ENCODE measurements at places on chromosomes 12 and 14.

GRCh38 chr12:54465857-54466523, 7.4 kb downstream of the GTSF1 start:
- DNase-seq, result no peak

- DNase-seq, result no peak
Measured at GRCh38 chr14:51323492-51323891, 83.4 kb downstream of the TMX1 start.

DNA sequence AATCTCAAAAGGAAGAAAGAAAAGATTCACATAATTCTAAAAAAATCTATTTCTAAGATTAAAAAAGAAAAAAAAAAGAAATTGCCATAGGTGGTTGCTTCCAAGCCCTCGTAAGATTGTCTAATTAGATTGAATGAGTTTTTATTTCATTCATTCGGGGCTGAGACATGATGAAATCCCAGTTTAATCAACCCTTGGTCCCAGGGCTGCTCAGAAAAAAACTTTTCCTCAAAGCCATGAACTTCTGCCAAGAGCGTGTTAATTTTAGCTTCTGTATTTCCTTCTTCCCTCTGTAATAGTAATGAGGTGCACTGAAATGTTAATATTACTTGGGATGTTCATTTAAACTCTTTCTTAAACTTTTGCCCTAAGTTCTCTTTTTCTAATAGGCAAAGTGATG, 62.6 kb downstream of the TMEM132D start:
- DNase-seq, result no peak

- peak; percentile 66 for DNase-seq
Measured at GRCh38 chr14:50095895-50096294, 20.5 kb downstream of the VCPKMT start.

GRCh38 chr12:67202011-67202677, 67.0 kb upstream of the CAND1 start:
- DNase-seq, result no peak

DNA sequence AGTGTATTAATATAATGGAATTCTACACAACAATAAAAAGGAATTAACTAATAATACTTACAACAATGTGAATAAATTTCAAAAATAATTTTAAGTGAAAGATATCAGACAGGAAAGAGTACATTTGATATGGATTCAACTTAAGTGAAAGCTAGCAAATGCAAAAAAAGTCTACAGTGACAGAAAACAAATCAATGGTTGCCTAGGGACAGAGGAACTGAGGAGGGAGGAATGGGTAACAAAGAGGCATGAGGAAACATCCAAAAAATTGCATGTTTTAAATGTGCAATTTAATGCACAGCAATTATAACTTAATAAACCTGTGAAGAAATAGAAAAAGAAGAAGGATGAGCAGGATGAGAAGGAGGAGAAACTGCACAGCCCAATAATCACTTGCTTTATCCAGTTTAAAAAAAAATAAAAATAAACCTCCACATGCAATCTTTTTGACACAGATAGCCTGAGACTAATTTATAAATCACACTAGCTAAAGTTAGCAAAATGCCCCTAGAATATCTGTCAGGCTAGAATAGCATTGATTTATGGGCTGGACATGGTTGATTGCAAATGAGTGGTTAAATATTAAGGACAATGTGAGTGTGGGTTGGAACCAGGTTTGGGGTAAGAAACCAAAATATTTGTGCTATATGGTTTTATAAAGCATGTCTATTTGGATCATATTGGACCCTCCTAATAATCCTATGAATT, 1089.1 kb downstream of the TRHDE start:
- no peak for DNase-seq

- no peak for DNase-seq
Measured at GRCh38 chr12:71900091-71900490, 38.6 kb upstream of the TPH2 start.

- DNase-seq, result no peak
Measured at GRCh38 chr14:97413022-97413539, 615.9 kb downstream of the VRK1 start.

- DNase-seq, result no peak
Measured at GRCh38 chr12:946631-947030, 2.9 kb downstream of the RAD52 start.

DNA sequence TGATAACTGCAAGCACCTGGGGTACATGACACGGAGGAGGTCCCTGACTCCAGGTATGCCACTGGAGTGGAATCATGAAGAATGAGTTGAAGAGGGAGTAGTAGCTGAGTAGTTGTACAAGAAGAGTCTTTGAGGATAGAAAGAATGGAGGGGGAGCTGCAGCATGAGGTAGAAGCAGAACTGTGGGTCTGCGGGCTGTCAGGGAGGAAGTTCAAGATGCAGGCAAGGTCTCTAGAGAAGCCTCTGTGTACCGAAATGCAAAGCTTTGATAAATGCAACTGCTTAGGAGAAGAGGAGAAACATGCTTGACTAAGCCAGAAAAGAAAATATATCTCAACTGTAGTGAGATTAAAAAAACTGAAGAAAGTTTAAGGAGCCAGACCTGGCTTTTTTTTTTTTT, 91.5 kb downstream of the CPNE8 start:
- no peak for DNase-seq

DNA sequence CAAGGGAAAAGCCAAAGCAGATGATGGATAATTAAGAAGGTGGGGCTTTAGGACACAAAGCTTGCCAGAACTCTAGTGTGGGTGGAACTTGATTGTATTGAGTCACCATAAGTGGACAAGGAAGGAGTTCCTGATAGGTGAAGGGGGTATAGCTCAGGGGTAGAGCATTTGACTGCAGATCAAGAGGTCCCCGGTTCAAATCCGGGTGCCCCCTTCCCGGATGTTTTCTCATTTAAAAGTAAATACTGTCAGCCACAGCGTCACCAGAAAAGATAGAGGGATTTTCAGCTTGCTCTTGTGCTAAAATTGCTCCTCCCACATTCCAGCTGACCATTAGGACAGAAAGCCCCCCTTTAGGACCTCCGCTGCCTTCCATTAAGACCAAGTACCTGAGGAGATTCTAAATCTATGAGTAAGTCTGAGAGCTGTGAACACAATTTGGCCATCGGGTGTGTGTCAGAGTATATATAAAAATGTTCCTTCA, 36.6 kb downstream of the DCAF4 start:
- no peak for DNase-seq
